ENCODE measurements at places on chromosomes 6 and 20.
A peak's percentile ranks its signal among the peaks of the same experiment; 100 is the strongest.

DNA sequence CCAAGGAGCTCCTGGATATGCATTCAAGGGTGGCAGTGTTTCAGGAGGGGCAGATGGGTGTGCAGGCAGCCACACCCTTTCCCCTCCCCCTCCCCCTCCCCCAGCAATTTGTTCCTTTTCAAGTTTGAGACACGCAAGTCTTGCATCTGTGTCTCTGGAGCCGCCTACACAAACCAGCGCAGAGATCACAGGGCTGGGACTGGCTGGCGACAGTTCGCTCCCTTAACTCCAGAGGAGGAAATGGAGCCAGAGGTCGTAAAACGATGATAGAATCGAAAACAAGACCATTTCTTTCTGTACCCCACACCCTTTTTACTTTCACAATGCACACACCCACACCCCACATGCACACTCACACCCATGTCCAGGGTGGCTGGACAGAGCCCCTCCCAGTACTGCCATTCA, 163.1 kb downstream of the LY86 start:
- DNase-seq, result no peak

GRCh38 chr6:73704260-73704659, 8.3 kb downstream of the CD109 start:
- DNase-seq, result no peak

GRCh38 chr6:105573556-105573955, 170.7 kb upstream of the PREP start:
- DNase-seq, result no peak

DNA sequence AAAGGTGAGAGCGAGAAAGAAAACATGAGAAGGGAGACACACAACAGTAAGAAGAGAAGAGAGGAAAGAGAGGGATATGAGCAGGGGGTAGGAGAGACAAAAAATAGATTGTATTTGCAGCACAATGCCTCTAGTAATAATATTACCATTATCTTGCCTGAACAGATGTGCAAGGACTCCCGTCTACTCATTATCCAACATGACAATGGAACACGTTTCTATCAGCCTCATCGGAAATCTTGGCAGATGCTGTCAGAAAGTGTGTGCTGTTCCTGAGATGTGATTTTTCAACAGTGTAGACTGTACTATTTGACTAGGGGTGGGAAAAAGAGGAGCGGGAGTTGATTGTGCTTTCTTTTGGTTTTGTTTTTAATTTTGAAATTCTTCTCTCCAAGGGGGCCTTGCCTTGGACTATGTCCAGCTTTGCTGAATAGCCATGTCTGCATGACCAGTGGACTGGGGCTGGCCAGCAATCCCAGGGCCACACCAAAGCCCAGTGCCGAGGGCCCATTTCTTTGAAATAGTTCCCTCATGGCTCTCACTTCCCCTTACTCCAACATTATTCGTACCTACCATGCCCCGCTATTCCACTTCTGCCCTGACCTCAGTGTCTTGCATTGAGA, 11.3 kb upstream of the TRAM2 start:
- no peak for DNase-seq

DNA sequence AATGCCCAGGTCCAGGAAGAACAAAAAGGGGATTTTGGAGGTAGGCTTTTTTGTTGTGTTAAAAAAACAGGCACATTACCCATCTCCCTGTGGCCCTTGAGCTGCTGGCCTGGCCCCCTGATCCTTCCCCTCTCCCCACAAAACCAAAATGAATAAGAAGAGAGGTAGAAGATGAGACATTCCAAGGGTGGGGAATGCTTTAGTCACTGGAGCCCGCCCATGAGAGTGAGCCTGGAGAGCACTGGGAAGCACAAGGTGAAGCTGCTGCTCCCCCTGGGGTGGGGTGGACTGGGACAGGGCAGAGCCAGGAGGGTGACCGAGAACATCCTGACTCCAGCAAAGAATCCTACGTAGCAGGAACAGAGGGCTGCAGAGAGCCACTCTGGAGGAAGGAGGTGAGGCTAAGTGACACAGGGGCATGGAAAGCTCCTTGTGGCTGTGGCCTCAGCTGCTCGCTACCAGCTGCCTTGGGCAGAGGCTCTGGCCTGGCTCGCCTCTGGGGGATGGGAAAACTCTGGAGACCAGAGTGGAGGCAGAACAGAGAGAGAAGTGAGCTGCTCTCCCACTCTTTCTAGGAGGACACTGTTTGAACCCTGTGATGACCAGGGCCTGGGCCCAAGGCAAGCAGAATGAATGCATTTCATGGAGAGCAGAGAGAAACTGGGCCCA, 48.3 kb downstream of the AKAP7 start:
- no peak for DNase-seq

- DNase-seq, result no peak
Measured at GRCh38 chr20:36320261-36320897, 14.2 kb downstream of the DLGAP4 start.

DNA sequence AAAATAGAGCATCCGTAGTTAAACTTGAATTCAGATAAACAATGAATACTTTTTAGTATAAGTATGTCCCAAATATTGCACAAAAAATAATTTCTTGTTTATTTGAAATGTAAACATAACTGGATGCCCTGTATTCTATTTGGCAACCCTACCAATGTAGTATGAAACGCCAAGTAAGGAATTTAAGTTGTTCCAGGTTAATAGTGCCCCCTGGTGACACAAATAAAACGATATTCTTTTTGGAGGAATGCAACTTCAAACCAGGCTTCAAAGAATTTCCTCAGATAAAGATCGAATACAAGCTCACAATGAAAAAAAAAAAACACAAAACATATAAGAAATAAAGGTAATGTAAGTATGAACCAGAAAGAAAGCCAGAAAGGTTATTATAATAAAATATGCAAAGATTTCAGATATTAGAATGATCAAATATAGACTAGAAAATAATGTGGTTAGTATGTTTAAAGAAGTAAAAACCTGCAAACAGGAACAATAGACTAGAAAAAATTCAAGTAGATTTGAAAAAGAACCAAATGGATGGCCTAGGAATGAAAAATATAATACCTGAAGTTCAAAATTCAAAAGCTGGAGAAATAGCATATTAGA, 18.4 kb upstream of the AKAP7 start:
- DNase-seq, result no peak

GRCh38 chr6:163525926-163526325, 111.4 kb downstream of the QKI start:
- DNase-seq, result no peak

DNA sequence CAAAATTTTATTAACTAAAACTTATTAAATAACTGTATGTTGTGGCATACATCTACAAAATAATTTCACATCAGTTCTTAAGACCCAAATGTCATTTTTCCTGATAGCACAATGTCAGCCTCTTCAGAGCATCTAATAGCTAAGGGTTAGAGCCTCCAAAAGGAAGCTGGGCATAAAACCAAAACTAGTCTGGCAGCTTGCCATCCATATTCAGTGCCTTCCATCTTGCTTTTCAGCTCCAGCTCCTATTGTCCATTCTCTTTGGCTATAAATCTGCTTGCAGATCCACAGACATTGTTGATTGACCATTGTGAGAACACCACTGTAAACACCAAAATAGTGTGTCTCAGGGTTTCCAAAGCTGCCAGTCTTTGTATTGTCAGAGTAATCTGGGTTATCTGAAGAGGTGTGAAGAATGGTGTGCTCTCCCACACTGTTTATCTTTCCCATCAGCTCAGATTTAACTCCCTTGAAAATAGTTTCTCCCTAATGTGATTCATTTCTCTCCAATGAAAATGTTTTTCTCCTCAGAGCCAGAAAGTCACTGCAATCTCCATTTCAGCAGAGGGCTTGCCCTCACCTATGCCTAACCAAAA, 154.8 kb upstream of the KCNQ5 start:
- no peak for DNase-seq

- DNase-seq, result peak; percentile 57
Measured at GRCh38 chr20:58308680-58309527, 611 bp upstream of the RAB22A start.

- DNase-seq, result no peak
Measured at GRCh38 chr20:9202420-9203080, 133.7 kb downstream of the PLCB4 start.

DNA sequence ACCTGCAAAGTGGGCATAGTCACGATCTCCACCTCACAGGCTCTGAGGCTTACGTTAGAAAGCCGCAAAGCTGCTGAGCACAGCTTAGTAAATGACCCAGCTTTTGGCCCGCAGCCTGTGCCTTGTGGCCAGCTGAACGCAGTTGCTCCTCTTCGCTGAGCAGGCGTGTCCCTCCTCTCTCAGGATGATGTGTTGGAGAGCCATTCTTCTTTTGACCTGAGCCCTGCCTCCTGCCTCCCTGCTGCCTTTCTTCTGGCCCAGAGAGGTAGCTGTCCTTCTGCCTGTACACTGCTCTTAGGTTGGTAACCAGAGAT, 47.6 kb upstream of the MYL9 start:
- DNase-seq, result no peak

DNA sequence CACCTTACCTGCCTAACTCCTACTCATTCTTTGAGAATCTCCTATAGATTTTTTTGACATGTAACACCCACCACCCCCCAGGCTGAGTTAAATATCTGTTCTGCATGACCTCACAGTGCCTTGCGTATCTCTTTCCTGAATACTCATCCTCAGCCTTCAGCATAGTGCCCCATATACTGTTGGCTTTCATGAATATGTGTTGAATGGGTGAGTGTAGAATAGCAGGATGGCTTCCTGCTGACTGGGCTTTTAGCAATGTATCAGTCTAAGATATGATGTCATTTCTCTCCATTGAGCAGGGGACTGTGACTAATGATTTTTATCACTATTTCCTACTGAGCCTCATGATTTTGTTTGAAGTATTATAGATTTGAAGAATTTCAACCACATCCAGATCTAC, 361.6 kb upstream of the MARCKS start:
- DNase-seq, result no peak

DNA sequence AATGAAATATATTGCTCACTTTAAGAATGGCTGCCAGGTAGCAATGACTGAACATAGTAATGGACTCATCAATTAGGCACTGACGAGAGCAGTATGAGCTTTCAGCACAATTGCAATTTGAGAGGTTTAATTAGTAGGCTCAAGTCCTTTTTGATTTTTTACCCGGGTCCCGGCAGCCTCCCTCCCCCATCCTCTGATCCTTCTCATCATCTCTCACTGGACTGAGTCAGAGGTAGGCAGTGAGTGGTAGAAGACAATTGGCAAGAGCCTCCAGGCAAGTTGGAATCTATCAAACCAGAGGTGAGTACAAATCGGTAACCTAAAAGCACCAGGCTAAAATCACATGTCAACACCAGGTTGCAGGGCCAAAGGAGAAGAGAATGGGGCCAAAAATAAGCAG, 107.9 kb downstream of the DCDC2 start:
- no peak for DNase-seq

- no peak for DNase-seq
Measured at GRCh38 chr6:156269751-156270369, 507.3 kb upstream of the ARID1B start.

- no peak for DNase-seq
Measured at GRCh38 chr6:84344005-84344404, 116.6 kb upstream of the CEP162 start.

GRCh38 chr6:93424303-93425064, 5.1 kb upstream of the EPHA7 start:
- no peak for DNase-seq

GRCh38 chr6:155143578-155144106, 120.2 kb upstream of the CLDN20 start:
- no peak for DNase-seq

GRCh38 chr6:57190140-57190539, 18.0 kb downstream of the BAG2 start:
- DNase-seq, result no peak

- no peak for DNase-seq
Measured at GRCh38 chr6:21639316-21639715, 45.8 kb downstream of the SOX4 start.

DNA sequence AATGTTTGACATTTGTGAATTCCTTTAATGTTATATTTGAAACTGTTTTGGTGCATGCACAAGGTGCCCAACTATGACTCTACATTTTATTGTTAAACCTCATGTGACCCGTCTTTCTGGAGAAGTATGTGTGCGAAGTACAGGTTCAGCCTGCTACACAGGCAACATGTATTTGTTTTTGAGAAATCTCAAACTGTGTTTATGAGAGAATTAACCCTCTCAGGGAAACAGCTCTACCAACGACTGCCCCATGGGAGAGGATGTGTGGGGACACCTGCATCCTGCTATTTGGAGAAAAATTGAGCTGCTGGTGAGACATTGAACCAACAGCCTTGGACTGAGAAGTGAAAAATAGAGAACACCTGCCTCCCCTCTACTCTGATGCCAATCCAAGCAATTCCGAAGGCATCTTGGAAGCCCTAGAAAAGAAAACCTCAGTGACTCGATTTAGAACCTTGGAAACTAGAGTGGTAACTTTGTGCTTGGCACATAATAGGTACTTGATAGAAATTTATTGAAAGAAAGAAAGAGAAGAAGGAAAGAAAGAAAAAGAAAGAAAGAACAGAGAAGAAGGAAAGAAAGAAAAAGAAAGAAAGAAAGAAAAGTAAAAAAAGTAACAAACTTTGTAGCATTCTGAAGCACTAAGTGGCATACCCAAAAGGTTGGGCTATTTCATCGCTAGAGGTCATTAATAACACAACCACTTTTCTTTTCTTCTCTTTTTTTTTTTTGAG, 2.9 kb upstream of the AKAP12 start:
- DNase-seq, result no peak

- DNase-seq, result no peak
Measured at GRCh38 chr6:28929887-28930620, 6.3 kb upstream of the TRIM27 start.

GRCh38 chr6:122393351-122393896, 6.0 kb upstream of the HSF2 start:
- DNase-seq, result no peak

DNA sequence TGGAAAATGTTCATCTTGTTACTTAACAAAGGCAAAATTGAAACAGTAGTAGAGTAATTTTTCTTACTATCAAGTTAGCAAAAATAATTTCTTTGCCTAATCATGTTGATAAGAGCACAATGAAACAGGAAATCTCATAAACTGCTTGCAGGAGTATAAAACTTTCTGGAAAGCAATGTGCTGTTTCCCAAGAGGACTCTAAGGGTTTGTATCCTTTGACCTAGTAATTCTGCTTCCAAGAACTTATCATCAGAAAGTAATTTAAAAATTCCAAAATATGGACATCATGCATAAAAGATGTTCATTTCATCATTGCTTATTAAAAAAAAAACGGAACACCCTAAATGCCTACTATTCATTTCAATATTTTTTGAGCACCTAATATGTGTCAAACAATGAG, 46.1 kb upstream of the TNFAIP3 start:
- no peak for DNase-seq

DNA sequence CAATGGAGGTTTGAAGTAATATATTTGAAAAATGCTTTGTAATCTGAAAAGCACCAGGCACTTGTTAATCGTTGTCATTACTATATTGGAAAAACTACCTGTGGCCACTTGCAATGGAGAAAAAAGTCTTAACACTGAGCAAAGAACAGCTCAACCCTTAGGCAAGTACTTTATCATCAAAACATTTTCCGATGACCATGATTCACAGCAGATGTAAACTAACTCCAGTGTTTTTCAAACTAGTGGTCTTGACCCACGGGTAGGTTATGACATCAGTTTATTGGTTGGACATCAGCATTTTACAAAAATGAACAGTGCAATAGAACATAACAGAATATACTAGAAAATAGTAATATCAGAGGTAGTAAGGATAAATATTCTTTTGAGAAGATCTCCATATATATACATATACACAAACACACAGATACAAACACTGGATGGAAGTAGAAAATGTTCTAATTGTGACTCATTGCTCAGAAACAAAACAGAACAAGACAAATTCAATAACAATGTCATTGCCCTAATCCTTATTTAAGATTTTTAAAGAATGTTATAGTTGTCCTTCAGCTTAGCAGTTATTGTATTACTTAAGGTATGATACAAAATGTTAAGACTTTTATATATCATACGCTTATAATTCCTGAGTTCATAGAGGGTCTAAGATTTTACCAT, 123.0 kb downstream of the PLCB1 start:
- DNase-seq, result no peak

Data from anterior cingulate cortex (tissue), 58 donors.